ENCODE measurements at places on chromosomes 4 and X. TPM values are rescaled to one million over a fixed set of nuclear protein-coding genes. Genes with fewer than 3 reads are reported as not detected.

- peak; percentile 79 for DNase-seq
These were observed 136.8 kb downstream of the ADAM29 start for GRCh38 chr4:175054980-175055379.

DNA sequence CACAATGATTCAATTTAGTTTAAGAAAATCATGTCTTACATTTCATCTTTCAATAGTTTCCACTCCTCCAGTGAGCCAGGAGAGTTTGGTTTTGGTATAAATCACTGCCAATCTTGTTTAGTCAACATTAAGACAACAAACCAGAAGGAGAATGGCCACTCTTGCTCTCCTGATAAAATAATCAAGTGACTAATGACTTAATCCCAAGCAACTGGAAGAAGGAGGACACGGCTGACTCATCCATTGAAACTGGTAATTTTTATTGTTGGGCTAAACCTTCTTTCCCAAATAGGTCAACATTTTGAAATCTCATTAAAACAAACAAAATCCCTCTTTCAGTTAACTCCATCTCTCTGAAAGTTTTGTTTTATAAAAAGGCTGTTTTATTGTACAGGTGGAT lies 230.2 kb downstream of the CLCN4 start:
- DNase-seq, result no peak

The LNX1 gene
- total RNA-seq, result 7.3 TPM

The CSAG2 gene
- not detected for total RNA-seq

The CFAP299 gene
- total RNA-seq, result not detected

The RAB39B gene
- 11.1 TPM for total RNA-seq

GRCh38 chrX:19869193-19869592 lies 18.2 kb downstream of the SH3KBP1 start:
- DNase-seq, result no peak

DNA sequence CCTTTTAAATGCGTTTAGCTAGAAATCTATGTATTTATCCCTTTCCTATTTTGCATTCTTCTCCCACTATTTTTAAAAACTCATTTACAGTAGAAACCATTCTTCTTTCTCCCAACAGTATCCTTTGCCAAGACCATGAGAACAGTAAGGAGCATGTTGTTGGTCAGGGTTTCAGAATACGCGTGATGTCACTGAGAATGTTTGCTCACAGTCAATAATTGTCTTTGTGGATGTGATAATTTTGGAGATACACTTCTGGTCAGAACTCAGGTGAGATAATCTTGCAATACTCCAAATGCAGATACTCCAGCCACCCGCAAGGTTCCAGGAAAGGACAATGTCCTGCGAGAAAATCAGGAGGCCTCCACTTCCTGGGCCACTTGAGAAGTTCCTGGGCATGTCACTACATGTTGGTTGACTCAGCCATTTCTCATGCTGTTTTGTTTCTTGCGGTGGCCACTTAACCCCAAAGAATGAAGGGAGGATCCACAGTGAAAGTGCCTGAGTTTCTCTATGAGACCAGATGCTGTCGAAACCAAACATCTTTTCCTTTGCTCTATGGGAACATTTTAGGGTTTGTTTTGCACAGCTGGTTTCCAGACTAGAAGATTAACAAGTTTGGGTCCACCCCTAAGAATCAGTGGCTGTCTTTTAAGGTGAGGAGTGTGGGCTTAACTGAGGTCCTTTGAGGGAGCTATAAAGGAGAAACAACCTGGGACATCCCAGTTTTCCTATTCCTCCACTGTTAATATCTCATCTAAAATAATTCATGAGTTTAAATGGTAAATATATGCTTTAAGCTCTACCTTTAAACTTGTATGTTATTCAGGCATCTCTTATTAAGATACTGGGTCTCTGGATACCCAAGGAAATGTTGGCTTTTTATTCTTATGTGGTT lies 116.0 kb downstream of the SOWAHB start:
- DNase-seq, result no peak

- DNase-seq, result no peak
These were observed 100.6 kb downstream of the CHIC2 start for GRCh38 chr4:53963781-53964180.

- no peak for DNase-seq
These were observed 17.3 kb downstream of the ASMTL start for GRCh38 chrX:1435241-1435895.

The JADE3 gene
- total RNA-seq, result 14.1 TPM

The OGT gene
- 128 TPM for total RNA-seq

The AWAT2 gene
- total RNA-seq, result not detected

GRCh38 chrX:125202591-125203248 lies 117.0 kb upstream of the TEX13C start:
- DNase-seq, result peak; percentile 28

GRCh38 chr4:98232202-98232601 lies 29.0 kb upstream of the RAP1GDS1 start:
- DNase-seq, result no peak

GRCh38 chrX:153611298-153612095 lies 12.6 kb upstream of the CCNQ start:
- no peak for DNase-seq

DNA sequence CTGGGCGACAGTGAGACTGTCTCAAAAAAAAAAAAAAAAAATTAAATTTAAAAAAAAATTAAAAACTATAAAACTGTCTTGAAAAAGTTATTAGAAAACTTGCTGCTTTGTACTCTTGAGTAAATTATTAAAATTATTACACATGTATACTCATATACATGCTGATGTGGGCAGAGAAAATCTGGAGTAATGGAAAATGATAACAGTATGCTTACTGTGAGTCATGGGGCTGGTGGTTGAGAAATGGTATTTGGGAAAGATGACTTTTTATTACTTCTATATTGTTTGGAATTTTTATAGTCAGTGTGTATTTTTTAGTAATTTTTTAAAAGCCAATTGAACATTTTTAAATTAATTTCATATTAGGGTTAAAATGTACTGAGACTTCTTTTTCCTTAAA lies 7.5 kb downstream of the YY2 start:
- no peak for DNase-seq

DNA sequence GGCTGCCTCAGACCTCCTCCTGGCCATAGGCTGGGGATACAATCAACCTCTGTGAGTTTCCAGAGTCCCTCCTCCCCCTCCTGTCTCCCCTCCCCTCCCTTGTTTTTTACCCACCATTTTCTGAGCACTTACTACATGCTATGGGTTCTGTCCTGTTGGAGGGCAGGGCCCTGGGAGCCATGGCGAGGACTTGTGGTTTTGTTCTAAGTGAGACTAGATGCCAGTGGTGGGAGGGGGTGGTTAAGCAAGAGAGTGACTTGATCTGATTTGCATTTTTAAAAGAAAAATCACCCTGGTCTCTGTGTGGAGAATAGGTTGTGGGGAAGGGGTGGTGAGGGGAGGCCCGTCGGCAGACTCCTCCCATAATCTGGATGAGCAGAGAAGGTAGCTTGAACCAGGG lies 39.5 kb downstream of the EFNB1 start:
- no peak for DNase-seq

The GBA3 gene
- not detected for total RNA-seq

DNA sequence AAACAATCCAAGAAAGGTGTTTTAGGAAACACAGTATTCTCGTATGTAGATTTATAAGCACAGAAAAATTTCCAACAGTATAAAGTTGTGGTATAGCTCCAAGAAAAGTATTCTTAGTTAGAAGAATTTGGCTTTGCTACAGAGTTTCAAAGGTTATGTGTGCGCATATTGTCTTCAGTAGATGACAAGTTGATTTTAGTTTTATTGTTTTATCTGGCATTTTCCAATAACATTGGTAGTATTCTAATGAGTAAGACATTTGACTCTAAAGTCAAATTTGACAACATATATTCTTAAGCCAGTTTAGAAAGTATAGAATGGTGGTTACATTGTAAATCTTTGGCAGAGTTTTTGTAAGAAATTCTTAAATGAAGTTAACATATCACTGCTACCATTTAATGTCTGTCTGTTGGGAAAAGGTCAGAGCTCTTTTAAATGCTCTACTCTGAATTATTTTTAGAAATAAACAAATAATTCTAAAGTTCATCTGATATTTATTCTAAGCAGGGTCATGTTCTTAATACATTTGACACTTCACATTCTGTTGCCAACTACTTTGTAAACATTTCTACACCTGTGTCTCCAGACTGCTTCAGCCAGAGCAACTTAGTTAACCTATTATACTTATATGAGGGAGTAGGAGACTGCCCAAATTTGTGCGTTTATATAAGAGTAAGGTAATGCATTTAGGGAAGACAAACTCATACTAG lies 30.0 kb downstream of the CLCN3 start:
- DNase-seq, result no peak

The MXRA5 gene
- 3.1 TPM for total RNA-seq

GRCh38 chr4:8238515-8239053 lies 31.0 kb upstream of the HTRA3 start:
- DNase-seq, result peak; percentile 83

The GABRE gene
- 8.3 TPM for total RNA-seq

The FANCB gene
- total RNA-seq, result 16.8 TPM

Data from GM23338 (cell line).